ENCODE measurements at places on chromosomes 6 and 20.
A peak's percentile ranks its signal among the peaks of the same experiment; 100 is the strongest.

DNA sequence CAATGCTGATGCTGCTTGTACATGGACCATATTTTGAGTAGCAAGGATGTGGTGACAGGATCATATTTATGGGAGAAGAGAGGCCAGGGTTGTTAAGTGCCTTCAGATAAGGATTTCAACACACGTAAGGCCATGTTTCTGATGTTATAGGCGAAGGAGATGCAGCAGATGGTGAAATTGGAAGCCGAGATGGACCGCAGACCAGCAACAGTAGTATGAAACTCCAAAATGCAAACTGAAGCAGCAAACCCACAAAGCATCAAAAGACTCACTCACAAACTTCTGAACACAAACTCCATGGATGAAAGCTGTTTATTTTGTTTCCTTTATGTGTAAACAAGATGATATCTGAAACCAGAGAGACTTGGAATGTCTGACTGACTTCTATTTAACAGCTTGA lies 35.6 kb upstream of the LAMP5 start:
- no peak for DNase-seq

DNA sequence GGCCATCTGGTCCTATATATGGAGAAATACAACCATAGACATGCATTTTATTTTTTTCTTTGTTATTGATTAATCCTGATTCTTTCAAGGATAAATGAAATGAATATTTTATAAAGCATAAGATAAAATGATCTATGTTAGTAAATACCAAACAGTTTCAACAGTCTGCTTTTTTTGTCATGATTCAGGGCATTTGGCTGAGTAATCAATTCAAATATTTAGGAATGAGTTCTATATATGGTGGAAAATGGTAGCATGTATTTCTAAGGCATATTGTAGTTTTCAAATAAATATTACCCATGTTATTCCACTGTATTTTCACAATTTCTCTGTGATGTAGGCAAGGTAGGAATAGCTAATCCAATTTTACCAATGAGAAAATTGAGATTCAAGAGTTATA lies 287.5 kb upstream of the FKBP1C start:
- no peak for DNase-seq

- DNase-seq = no peak
Observed at GRCh38 chr6:259316-259715, 33.0 kb upstream of the DUSP22 start.

DNA sequence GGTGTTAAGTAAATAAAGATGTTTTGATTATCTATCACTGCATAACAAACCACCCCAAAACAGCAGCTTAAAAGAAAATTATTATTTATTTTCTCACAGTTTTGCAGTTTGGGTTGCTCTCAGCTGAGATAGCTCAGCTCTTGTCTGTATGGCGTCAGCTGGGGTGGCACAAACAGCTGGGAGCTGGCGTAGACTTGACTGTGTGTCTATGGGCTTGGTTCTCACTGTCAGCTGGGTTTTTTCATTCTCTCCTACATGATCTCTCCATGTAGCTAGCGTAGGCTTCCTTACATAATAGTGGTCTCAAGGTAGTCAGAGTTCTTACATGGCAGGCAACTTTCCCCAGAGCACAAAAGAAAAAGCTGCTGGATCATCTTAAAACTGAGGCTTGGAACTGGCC lies 6.5 kb upstream of the TMEM74B start:
- DNase-seq = no peak

GRCh38 chr6:21604081-21604480 lies 10.5 kb downstream of the SOX4 start:
- DNase-seq = no peak

- DNase-seq = no peak
Observed at GRCh38 chr20:1440024-1440423, 26.6 kb downstream of the NSFL1C start.

DNA sequence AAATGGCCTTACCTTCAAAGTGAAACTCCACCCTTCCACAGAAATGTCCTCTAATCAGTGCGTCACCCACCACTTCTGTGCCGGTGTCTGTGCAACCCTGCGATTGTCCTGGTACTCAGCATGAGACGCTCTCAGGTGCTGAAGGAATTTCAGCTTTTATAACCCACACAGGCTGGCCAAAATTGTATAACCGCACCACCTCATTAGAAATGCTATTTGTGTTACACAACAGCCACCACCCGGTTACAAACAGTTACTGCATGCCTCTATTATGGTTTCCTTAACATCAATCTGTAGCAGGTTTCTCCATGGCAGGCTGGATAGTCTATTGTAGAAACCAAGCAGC lies 51.5 kb downstream of the SLC23A2 start:
- DNase-seq = no peak

DNA sequence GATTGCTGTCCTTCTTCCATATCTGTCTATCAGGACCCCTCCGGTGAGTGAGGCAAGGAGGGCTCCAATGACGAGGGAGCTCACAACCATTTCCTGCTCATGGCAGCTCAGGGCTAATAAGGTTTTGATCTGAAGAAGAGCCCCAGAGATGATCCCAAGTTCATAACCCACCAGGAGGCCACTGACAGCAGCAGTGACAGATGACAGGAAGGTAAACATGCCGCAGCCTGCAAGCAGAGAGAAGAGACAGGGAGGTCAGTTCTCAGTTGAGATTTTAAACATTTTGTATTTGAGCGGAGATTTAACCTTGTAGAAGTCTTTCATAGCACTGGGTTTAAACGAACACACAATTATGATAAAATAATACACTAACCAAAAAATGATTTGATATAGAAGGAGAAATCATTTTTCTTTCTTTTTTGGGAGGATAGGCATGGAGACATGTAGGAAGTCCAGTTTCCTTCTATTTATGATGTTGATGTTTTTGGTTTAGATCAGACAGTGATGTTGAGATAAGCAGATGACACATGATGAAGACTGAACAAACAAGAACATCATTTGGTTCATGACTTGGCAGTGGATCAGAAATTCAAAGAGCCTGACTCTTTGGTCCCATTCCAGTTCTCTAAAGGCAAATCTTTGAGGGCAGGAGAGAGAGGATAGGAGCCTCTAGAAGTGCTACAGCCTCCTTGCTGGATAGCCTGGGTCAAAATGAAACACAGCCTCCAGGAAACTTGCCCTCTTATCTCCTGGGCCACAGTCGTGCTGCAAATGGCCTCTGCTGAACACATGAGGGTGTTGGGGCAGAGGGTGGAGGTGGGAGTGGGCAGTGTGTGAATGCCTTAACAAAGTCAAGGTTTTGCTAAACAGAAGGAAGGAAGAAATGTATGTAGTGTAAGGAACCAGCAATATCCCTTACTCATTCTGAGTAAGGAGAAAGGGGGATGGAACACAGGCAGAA lies 22.6 kb downstream of the SLC2A12 start:
- no peak for DNase-seq

- DNase-seq = no peak
Observed at GRCh38 chr6:3887150-3887700, 38.1 kb downstream of the FAM50B start.

- no peak for DNase-seq
Observed at GRCh38 chr20:63501818-63502670, 3.2 kb upstream of the EEF1A2 start.

DNA sequence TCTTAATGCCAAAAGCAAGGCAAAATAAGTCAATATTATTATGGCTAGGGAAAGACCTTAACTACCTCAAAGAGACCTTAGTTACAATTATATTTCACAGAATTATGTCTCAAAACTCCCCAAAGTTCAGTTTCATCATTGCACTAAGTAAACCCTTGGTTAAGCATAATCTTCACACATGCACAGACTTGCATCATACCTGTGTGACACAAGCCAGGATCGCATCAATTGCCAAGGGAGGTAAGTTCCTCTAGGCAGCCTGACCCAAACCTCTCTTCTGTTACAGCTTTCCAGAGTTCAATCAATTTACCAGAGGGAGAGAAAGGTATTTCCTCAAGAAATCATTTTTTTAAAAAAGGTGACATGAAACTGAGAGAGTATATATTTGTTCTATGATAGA lies 31.9 kb upstream of the PRSS35 start:
- DNase-seq = no peak

GRCh38 chr6:37618916-37619590 lies 78.6 kb downstream of the MDGA1 start:
- DNase-seq = no peak

DNA sequence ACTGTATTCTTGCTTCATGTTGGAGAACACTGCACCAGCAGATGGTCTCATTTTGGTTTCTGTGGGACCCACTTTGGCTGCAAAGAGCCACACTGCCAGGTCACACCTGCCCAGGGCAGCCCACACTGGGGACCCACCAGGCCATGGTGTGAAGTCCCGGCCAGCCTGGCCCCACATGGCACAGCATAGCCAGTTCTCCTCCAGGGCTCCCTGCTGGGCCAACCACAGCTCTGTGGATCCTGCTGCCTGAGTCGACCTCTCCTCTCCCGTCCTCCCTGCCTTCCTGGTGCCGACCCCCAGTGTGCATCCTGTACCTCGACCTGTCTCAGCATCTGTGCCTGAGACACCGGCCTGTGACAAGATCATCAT lies 3.0 kb downstream of the ARFRP1 start:
- peak; percentile 13 for DNase-seq

GRCh38 chr20:47272893-47273590 lies 83.5 kb downstream of the ZMYND8 start:
- DNase-seq = no peak

DNA sequence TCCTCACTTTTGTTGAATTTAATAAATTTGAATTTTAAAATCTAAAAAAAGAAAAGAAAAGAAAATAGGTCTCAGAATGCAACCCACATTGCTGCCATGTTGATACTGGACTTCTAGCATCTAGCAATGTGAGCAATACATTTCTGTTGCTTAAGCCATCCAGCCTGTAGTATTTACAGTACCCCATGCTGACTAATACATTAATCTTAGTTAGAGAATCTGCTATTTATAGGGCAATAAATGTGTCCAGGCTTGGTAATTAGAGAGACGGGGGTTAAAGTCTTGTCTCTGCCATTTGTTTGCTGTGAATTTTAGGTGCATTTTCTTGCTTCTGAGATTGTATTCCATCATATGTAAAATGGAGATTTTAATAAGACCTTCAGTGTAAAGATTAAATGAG lies 471.3 kb downstream of the DHX35 start:
- no peak for DNase-seq

GRCh38 chr20:10209091-10209490 lies 9.5 kb upstream of the SNAP25 start:
- no peak for DNase-seq

DNA sequence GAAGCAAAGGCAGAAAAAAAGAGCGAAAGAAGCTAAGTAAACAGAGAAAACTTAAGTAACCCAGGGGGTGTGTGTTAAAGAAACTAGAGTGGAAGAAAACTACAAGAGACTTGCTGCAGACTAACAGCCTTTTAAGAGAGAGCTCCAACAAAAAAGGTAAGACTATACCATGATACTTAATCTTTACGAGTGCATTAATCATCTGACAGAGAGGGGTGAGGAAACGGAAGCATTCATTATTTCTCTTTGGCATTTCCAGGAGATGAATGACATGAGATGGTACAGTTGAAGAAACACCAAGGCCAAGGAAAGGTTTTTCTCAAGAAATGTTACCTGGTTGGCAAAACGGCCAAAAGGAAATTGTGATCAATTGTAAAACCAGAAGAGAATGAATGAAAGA lies 906.8 kb downstream of the QKI start:
- no peak for DNase-seq

DNA sequence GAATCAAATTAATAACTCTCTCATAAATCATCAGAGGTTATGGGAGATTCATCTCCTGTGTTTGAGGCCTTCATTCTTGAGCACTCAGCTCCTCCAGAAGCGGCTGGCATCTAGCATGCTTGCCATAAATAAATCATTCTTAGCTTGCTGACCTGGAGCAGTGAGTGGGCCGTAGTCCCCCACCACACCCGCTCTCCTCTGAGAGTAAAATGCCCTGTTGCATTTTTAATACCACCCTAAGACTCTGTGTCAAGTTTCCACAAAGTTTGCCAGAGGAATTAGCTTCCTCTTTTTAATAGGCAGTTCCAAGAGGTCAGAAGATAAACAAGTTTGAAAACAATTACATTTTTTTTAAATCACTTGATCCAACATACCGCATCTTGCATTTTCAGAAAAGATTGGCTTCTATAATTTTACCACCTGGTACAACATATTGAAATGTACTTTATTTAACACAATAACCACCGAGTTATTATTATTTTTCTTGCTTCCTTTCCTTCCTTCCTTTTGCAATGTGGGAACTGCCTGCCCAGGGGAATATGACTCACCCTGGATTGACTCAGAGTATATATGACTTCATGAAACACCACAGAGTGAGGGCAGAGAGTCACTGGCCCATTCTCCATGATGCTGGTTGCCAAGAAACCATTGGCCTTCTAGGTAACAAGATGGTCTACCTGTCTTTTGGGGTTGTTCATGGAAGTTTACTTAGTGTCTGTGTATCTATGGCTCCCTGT lies 29.4 kb upstream of the CLIC5 start:
- DNase-seq = peak; percentile 29

DNA sequence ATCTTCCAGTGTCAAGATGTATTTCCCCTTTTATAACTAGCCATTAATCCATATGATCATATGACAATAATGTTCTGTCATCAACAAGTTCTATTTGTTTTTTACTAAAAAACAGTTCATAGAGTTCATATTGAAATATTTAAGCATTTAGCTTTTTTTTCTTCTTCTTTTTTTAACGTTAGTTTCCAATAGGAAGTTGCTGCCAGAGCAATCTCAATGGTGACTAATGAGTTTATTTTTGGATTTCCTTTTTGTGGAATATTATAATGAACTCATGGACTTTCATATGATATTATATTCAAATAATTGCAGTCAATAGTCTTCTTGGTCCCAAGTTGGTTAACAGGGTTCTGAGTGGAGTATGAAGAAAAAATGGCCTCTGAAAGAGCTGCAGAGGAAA lies 343.3 kb downstream of the BCKDHB start:
- DNase-seq = no peak

- DNase-seq = no peak
Observed at GRCh38 chr6:152859225-152859624, 108.6 kb downstream of the VIP start.

GRCh38 chr6:149725785-149726184 lies 7.9 kb upstream of the LATS1 start:
- DNase-seq = no peak

GRCh38 chr6:11414176-11414963 lies 123.2 kb upstream of the TMEM170B start:
- no peak for DNase-seq

- DNase-seq = no peak
Observed at GRCh38 chr6:106666282-106667021, 37.1 kb downstream of the QRSL1 start.

GRCh38 chr6:160133441-160134336 lies 12.1 kb downstream of the SLC22A1 start:
- no peak for DNase-seq

DNA sequence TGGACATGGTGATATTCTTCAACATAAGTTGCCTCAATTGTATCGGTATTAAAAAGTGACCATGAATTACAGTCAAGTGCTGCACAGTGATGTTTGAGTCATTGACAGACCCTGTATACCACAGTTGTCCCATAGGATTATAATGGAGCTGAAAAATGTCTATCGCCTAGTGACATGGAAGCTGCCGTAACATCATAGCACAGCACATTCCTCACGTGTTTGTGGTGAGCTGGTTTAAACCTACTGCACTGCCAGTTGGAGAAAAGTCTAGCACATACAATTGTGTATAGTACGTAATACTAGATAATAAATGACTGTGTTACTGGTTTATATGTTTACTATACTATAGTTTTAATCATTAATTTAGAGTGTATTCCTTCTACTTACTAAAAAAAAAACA lies 150.2 kb downstream of the CDH26 start:
- no peak for DNase-seq

GRCh38 chr6:12039540-12040459 lies 27.7 kb downstream of the HIVEP1 start:
- no peak for DNase-seq
